Stimulated activated CD8-positive, alpha-beta memory T cell treated with anti-CD3 and anti-CD28 coated beads, Interleukin-15, amount 100 ng/mL, for 1 hour (primary cell): ENCODE measurements at places on chromosomes 7 and 10.

DNA sequence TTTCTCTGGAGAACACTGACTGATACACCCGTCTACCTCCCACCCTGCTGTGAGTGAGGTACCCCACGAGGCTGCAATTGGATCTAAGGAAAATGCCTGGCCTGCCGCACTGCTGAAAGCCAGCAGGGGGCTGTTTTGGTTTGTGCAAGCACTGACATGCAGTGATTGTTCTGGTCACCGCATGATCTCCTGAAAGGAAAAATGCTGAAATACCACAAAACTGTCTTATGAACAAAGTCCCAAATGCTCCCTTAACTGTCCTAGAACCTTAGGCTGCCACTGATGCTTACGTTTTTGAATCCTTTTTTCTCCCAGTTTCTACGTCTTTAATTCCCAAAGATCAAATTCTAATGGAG, 132.7 kb downstream of the JCAD start:
- no peak for DNase-seq

- no peak for DNase-seq
Observed at GRCh38 chr7:151837285-151838042, 39.5 kb downstream of the PRKAG2 start.

- DNase-seq = no peak
Observed at GRCh38 chr10:17383801-17384555, 70.4 kb downstream of the ST8SIA6 start.

DNA sequence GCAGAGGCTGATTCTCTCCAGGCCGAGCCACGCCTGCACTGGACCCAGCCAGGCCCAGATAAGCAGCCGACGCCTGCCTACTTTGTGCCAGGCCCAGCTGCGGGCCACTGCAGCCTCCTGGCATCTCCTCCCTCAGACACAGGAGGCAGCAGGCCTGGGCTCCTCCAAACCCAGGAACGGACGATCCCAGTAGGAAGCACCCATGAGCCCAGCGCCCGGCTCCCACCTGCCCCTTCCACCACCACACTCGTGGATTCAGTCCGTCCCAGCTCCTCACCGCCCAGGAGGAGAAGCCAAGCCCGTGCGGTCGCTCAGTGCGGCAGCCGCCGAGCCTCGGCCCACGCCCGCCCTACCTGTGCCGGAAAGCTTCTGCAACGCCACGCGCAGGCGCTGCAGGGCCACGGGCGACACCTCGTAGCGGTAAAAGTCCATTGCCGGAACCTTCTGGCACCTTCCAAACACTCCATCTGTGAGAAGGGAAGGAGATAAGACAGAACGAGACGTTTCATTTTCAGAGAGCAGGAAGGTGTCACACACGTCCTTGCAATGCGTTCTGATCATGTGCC, 271.1 kb downstream of the PTPRN2 start:
- DNase-seq = no peak

DNA sequence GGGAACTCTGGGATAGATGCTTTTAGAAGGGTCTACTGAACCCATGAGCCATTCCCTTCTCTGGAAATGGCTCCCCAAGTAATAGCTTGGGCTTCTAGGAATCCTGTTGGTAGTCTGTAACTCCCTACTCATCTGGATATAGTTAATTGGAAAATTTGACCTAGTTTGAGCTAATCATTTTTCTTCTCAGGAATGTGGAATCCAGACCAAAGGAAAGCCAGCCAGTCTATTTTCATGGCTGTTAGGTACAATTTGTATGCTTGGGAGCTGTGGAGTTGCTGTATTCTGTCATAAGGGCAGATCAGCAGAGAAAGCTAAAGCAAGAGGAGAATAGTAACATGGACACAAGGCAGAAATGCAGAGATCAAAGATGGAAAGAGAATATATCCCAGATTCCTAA, 71.6 kb upstream of the C1GALT1 start:
- no peak for DNase-seq

- DNase-seq = no peak
Observed at GRCh38 chr7:5421714-5422395, 1.8 kb downstream of the TNRC18 start.

- DNase-seq = no peak
Observed at GRCh38 chr7:137080516-137081203, 212.2 kb downstream of the CHRM2 start.

- no peak for DNase-seq
Observed at GRCh38 chr7:40133561-40134427, 628 bp downstream of the MPLKIP start.

GRCh38 chr7:46775776-46776175, 806.1 kb downstream of the TNS3 start:
- DNase-seq = no peak

DNA sequence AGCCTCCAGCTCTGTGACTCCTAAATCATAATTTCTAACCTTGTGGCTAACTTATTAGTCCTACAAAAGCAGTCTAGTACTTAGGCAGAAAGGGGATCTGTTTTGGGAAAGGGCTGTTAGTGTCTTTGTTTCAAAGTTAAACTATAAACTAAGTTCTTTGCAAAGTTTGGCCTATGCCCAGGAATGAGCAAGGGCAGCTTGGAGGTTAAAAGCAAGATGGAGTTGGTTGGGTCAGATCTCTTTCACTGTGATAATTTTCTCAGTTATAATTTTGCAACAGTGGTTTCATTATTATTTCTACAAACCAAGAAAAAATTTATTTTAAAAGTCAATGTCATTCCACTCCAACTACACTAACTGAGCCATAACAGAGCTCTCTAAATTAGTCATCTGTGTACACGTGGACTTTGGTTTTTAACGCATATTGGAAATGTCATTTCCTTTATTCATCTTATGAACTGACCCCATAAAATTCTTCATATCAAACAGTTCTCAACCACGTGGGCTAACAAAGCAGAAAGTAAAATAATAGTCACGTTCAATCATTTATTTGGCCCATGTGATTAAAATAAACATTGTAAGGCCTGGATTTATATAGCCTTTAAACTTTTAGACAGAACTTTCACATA, 143.2 kb upstream of the C7orf33 start:
- DNase-seq = no peak

- no peak for DNase-seq
Observed at GRCh38 chr7:78345293-78345911, 546.8 kb downstream of the PHTF2 start.
